Substantia nigra (tissue), 51 donors: ENCODE measurements at places on chromosomes 12 and 14.

GRCh38 chr12:68334132-68334531 is 2.0 kb upstream of the MDM1 start:
- DNase-seq = no peak

GRCh38 chr12:94957006-94957405 is 46.5 kb downstream of the NDUFA12 start:
- no peak for DNase-seq

DNA sequence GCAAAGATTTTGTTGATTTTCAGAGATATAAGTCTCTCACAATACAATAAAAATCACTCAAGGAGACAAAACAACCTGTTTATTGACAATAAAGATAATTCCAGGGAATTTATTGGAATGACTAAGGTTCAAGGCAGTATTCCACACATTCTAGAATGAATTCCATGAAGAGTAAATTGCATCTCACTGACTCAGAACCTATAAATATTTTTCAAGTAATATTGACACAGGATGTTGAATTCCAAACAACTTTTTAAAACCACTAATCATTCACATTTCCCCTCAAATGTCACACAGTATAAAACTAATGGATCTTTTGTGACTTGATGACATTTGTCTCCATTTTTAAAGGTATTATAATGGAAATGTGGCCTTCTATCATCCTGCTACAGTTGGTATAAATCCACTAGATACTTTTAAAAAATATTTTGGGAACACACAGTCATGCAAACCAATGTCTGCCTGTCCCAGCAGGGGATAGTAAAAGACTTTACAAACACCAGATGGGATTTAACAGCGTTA is 42.1 kb upstream of the LGR5 start:
- DNase-seq = no peak

DNA sequence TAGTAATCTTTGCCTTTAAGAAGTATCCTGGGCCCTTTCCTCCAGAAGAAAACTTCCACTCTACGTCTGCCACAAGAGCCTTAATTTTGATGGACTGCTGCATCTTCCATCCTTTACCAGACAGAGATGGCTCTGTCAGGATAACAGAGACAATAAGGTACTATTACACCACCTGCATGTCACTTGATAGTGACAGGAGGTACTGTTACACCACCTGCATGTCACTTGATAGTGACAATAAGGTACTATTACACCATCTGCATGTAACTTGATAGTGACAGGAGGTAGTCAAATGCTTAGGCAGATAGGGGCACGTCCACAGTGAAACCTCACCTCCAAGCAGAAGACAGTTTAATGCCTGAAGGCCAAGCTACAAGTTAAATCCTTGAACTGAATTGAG is 13.9 kb downstream of the OR6C74 start:
- no peak for DNase-seq

DNA sequence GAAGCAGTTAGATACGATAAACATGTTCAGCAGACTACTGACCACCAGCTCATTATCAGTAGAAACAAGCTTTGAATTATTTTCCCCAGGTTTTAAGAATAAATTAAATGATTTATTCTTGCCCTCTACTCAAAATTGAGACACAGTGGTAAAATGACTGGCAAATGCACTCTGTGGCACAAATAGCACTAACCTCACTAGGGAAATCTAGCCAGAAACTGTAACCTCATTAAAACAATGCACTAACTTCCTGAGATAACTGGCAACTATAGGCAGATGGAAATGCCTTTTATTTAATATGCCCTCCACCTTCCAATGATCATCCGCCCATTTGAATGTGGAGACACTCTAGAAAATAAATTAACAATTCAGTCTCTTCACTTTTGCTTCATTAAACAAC is 33.2 kb downstream of the CPNE8 start:
- no peak for DNase-seq

DNA sequence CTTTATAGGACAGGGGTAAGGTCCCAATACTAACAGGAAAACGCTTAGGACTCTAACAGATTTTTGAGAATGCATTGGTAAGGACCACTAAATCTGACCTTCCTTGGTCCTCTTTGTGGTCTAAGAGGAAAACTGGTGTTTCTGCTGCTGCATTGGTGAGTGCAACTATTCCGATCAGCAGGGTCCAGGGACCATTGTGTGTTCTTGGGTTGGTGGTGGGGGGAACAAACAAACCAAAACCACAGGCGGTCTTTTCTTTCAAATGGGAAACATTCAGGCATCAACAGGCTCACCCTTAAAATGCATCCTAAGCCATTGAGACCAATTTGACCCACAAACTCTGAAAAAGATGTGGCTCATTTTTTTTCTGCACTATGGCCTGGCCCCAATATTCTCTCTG is 20.7 kb downstream of the EPYC start:
- DNase-seq = no peak

DNA sequence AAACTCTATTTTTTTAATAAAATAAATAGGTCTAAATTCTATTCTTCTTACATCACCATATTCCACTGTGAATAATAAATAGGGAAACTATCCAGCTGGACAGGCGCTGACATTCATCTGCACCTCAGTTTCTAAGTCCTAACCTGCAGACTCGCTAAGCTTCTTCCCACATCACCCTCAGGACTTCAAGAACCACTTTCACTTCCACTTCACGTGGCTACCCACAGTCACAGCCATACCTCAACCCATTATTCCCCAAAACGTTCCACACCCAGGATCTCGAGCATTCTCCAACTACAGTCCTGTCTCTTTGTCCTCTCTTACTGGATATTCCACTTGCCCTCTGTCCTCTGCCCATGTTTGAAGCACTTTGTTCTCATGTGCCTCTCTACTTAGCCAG is 71.1 kb downstream of the C2CD5 start:
- no peak for DNase-seq

- no peak for DNase-seq
Measured at GRCh38 chr14:100975671-100976070, 72.1 kb upstream of the RTL1 start.

GRCh38 chr12:124368421-124369032 is 73.6 kb downstream of the RFLNA start:
- DNase-seq = no peak

GRCh38 chr12:58670623-58671022 is 249.7 kb downstream of the LRIG3 start:
- DNase-seq = no peak

DNA sequence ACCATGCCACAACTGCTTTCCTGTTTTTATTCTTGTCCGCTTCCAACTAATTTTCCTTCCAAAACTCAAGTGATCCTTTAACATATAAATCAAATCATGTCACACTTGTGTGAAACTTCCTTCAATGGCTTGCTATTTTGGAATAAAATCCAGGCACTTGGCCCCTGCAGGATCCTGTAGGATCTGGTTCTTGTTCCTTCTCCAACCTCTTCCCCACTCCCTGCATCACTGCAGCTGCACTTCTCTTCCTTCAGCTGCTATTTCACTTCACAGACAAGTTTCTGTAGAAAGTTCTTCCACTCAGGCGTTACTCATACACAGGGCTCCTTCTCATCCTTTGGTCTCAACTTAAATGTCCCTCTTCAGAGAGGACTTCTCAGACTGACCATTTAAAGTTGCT is 239.7 kb upstream of the BTG1 start:
- DNase-seq = no peak

DNA sequence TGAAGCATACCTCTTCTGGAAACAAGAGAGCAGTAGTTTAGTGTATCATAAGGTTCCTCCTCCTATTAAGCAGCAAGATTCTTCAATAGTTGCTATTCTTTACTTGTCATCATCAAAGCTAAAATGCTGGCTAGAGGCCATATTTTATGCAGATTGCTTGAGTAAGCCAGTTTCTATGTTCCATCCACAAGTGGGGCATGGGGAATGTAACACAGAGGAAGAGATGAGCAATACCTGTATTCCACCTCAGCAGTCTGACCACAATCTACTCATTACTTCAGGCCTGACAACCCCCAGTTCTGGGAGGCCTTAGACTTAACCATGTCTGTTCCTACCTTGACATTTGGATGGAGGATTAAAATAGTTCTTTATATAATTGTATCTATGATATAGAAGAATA is 423.6 kb downstream of the BTG1 start:
- DNase-seq = no peak

DNA sequence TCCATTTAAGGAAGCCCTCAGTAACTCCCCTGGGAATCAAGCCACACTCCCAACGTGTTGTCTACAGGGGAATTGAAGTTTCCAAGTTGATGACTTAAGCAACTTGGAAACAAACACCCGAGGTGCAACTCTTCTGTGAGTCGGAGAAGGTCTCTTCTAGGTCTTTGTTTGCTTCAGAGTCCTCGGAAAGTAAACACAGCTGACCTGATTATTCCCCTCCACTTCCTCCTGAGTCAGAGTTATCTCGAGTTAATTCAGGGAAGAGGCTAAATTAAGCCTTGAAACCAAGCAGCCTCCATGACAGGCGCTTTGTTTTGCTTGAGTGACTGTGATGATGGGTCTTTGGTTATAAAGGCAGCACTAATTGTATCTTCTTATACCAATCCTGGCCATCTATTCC is 41.8 kb downstream of the TUNAR start:
- no peak for DNase-seq

DNA sequence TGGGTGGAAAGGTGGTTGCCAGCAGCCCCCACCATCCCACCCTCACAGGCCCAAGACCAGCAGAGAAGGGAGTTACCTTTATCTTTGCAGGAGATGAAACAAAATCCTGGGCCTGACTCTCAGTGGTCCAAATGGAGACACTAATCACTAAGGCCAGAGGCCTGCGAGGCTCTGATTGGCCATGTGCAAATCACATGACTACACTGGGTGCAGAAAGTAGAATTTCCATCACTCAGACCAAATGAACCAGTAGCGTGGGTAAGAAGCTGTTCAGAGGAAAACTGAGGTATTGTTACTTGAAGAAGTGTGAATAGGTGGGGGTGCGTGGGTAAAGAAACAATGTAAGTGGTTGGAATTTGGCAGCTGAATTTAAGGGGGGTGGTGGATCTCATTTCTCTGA is 20.2 kb upstream of the PPP1CC start:
- no peak for DNase-seq

GRCh38 chr14:102863381-102863780 is 59.1 kb upstream of the AMN start:
- DNase-seq = no peak

- DNase-seq = no peak
Measured at GRCh38 chr14:91484186-91484585, 25.9 kb downstream of the PPP4R3A start.

- no peak for DNase-seq
Measured at GRCh38 chr14:64952598-64953309, 10.2 kb upstream of the GPX2 start.

DNA sequence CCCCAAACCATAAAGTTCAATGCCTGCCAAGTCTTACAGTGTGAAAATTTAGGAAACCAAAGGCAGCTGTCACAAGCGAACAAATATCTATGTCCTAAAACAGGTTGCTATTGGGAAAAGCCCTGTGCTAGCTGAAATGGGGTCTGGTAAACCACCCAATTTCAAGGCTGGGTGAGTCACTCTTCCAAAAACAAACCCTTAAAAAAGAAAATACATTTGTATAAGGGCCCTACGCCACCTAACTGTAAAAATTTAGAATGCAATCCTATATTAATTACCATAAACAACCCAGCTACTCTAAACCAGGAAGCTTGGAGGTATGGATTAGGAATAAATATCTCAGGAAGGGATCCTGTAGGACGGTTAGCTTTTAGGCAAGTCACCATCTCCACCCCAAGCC is 32.1 kb downstream of the PRMT8 start:
- no peak for DNase-seq

- DNase-seq = no peak
Measured at GRCh38 chr12:2180737-2181082, 127.9 kb downstream of the CACNA1C start.

DNA sequence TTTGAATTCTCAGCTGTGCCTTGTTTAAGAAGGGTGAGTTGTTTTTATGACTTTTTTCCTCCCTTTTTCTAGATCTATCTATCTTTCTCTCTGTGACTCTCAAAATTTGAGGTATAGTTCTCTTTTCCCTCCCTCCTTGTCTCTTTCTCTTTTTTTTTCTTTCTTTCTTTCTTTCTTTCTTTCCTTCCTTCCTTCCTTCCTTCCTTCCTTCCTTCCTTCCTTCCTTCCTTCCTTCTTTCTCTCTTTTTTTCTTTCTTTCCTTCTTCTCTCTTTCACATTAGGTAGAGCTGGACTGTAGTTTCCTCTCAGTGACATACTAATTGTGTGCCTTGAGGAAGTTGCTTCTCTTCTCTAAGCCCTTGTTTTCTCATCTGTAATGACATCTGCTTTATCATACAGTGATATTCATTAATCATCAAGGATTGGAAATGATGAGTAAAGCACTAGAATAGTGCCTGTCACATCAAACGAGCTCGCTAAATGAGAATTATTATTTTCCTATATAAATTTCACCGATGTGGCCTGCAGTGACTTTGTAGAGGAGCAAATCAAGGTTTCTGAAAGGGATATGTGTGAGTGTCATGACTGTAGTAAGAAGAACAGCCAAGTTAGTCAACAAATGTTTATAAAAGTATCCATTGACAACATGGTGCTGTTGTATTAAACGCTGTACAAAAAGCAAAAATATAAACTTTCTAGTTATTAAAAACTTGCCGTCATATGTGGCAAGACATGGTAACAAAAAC is 78.9 kb upstream of the SLC38A2 start:
- DNase-seq = no peak

DNA sequence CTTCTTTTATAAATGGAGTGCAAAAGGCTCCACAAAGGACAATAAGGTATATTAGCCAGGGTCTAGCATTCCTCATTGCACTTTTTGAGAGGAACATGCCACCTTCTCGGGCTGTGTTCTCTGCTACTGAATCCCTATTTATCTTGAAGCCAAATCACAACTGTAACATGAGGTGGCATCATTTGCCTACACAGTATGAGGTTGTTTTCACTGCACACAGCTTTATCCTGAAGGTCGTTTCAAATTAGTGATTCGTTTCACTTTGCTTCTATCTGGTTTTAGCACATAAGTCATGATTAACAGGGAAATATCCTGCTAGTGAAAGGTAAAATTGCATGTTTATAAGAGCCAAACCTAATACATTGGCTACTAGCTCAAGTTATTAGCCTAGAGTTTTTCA is 153.8 kb downstream of the SLC35F4 start:
- DNase-seq = no peak
